ENCODE measurements at places on chromosomes 5 and 9.
A peak's percentile ranks its signal among the peaks of the same experiment; 100 is the strongest.

DNA sequence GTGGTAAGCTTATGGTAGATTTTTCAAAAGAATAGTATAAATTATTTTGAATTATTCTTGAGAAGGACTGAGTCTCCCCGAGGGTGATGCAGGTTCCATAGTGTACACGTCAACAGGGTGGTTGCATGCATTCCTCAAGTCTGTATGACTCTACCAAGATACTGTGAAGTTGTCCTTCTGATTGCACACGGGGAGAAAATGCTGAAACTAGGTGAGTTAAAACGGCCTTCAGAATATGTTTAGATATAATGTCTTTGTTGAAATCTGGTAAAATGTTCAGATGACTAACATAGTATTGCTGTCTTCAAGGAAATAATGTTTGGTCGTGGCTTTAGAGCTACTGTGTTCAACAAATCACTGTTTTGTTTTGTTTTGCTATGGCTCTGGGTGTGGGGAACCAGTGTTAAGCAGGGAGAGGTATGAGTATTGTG is 22.4 kb upstream of the TNFAIP8 start:
- no peak for DNase-seq

- DNase-seq: no peak
These were observed 89.1 kb downstream of the PSD2 start for GRCh38 chr5:139884734-139885133.

DNA sequence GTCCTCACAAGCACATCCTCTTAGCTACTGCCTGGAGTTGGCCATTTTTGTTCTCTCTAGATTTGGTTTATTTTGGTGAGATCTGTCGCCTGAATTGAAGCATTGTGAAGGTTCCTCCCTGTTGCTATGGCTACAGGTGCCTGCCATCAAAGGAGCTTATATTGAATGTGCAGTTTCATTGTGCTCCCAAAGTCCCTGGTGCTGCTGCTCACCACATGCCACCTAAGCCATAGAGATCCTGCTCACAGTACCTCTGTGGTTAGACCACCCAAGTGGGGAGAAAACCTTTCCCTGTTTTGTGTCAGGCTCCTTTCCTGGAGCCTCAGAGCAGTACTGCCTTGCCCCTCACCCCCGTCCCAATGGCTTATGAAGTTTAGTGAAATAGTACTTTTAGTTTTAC is 383.4 kb downstream of the TMEM38B start:
- no peak for DNase-seq

- no peak for DNase-seq
These were observed 111.5 kb downstream of the CDC42SE2 start for GRCh38 chr5:131375351-131375750.

DNA sequence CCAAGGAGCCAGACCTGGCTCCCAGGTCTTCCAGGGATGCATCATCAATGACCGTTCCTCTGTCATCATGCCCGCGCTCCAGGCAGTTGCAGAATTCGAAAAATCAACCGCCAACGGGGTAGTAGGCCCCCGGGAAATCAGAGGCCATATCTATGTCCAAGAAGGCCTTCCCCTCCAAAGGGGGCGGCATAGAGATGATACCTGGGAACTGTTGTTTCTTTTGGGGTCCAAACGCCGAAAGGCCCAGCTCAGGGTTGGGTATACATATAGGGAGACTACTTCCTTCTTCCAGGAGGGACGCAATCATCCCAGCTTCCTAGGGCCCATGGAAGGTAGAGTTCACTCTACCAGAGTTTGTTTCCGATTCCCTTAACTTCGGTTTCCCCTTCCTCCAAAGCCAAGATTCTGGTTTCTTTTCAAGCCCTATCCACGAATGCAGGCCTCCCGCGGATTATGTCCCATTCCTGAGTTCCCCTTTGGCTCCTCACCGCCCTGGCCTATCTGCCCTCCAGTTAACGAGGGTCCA is 754 bp downstream of the DCAF12 start:
- DNase-seq: peak; percentile 29

GRCh38 chr5:174903172-174903732 is 178.9 kb downstream of the MSX2 start:
- no peak for DNase-seq

GRCh38 chr9:20305452-20305851 is 316.8 kb downstream of the MLLT3 start:
- no peak for DNase-seq

- DNase-seq: no peak
These were observed 4.7 kb upstream of the SOWAHA start for GRCh38 chr5:132808448-132808847.

- DNase-seq: no peak
These were observed 438.6 kb upstream of the MPDZ start for GRCh38 chr9:13718086-13718485.

- DNase-seq: no peak
These were observed 4.5 kb downstream of the EGR1 start for GRCh38 chr5:138469540-138470321.

GRCh38 chr9:121026768-121027167 is 23.3 kb downstream of the C5 start:
- no peak for DNase-seq

DNA sequence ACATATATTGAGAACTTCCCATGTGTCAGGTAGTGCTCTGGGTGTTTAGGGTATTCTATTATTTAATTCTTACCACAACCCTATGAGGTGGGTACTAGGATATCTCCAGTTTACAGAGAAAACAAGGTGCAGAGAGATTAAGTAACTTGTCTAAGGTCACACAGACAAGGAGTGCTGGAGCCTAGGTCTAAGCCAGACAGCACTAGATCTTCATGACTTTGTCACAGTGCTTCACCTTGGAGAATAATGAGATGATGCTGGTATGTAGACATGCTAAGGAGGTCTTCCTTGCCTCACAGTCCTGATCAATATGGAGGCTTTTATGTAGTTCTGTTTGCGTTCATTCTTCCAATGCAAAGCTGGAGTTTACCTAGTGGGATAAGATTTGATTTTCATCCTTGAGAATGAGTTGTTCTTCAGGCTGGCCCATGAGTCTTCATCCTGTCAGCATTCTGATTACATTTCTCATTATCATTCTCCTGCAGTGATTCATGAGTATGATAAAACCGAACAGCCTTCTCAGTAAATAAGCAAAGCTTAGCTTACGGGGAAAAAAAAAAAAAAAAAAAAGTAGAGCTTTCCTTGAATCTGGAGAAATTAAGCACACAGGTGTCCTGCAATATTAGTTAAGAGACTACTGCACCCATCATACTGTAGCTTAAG is 176.3 kb downstream of the C9orf152 start:
- DNase-seq: no peak

DNA sequence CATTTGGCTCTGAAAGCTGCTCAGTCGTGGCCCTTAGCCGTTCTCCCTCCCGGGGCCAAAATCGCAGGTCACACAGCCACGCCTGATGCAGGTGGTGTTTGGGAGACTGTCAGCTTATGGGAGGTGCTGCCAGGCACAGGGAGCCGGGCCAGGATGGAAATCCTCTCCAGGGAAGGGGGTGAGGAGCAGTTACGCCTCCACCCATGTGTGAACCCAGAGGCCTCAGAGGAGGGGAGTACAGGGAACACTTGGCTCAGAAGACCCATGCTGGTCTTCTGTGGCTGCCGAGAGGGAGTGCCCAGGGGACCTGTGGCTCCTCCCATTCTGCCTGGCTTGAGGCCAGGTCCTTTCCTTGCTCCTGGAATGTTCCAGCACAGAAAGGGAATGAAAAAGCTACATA is 3.6 kb upstream of the OLFM1 start:
- no peak for DNase-seq

GRCh38 chr5:137598399-137598798 is 99.3 kb upstream of the SPOCK1 start:
- DNase-seq: no peak

- no peak for DNase-seq
These were observed 6.0 kb upstream of the IL13 start for GRCh38 chr5:132651838-132652469.

DNA sequence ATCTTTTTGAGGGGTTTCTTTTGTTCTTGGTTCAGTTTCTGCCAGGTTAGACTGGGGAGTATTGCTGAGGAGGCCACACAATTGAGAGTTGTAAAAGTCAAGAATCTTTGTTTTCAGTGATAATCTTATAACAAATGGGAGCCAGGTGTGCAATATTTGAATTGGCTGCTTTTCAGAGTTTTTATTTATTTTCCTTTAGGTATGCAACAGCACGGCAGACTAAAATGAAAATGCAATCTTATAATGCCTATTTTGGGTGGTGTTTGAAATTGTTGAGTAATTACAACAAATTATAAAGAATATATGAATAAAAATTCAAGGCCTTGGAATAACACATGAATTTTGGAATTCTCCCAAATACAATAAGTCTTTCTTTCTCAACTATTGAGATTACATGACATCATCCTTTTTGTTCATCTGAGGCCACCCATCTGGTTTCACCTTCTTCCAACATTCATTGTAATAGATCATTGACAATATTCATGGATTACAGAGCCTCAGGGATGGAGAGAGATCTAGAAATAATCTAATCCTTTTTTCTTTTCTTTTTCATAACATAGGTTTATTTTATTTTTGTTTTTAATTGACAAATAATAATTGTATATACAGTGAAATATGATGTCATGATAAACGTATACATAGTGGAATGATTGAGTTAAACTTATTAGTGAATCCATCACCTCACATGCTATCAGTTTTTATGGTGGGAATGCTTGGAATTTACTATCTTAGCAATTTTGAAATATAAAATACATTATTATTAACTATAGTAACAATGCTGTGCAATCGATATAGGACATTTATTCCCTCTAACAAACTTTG is 1061.0 kb downstream of the NR2F1-AS1 start:
- DNase-seq: no peak

DNA sequence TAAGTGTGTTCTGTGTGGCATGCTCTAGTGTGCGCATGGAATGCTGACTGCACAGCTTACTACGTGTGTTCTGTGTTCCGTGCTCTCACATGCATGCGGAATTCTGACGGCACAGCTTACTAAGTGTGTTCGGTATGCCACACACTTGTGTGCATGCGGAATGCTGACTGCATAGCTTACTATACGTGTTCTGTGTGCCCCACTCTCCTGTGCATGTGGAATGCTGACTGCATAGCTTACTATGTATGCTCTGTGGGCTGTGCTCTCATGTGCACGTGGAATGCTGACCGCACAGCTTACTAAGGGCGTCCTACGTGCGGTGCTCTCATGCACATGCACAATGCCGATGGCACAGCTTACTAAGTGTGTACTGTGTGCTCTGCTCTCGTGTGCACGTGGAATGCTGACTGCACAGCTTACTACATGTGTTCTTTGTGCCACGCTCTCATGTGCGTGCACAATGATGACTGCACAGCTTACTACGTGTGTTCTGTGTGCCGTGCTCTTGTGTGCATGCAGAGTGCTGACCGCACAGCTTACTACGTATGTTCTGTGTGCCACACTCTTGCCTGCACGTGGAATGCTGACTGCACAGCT is 548.9 kb downstream of the IRX1 start:
- DNase-seq: no peak

DNA sequence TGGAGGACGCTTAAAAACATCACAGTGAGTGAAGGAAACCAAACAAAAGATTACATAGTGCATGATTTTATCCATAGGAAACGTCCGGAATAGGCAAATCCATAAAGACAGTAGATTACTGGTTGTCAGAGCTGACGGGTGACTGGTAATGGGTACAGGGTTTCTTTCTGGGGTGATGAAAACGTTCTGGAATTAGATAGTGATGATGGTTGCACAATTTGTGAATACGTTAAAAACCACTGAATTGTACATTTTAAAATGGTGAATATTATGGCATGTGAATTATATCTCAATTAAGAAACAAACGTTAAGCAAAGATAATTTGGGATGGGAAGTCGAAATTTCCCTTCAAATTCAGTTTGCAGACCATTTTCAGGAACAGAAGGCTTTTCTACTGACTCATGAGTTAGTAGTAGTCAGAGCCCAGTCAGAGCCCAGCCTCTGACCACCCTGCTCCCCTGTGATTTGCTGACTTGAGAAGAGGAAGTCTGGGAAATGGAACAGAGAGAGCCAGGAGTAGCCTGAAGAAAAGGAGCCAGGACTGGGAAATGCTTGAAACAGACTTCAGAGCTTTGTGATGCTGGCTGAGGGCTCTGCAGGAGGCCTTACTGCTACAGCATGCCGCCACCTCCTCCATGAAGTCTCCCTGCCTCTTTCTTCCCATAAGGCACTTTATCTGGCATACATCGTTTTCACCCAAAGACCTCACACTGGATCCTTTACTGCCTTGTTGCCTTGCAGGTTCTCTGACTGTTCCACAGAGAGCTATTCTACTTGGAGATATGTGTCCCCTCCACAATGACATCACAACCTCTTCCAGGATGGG is 46.4 kb upstream of the CTNNA1 start:
- DNase-seq: no peak

GRCh38 chr5:1670351-1670750 is 129.3 kb downstream of the MRPL36 start:
- no peak for DNase-seq

- peak; percentile 16 for DNase-seq
These were observed 566.0 kb downstream of the CAAP1 start for GRCh38 chr9:26326563-26326962.

DNA sequence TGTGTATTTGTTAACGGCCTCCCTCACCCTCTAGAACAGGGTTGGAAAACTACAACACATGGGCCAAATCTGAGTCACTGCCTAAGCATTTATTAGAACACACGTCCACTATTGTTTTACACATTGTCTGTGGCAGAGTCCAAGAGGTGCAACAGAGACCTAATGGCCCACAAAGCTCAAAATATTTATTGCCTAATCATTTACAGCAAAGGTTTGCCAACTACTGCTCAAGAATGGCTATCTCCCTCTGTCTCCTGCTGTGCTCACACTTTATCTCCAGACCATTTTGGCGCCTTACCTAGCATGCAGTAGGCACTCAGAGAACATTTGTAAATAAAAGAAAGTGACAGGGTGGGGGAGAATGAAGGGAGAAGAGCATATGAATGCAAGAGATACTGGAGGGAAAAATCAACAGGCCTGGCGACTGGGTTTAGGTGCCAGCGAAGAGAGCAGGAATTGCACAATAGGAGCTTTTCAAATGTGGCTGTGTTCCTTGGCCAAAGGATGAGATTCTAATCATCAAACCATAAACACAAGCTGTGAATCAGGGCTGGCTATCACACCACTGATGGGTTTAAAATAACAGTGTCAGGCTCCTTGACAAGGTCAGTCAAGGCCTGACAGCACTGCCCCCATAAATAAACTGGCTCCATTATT is 80.3 kb downstream of the EPB41L4A start:
- DNase-seq: no peak
